Left kidney (tissue), 8 donors: ENCODE measurements at places on chromosomes 12 and 14. TPM values are rescaled to one million over a fixed set of nuclear protein-coding genes. Genes with fewer than 3 reads are reported as not detected.

DNA sequence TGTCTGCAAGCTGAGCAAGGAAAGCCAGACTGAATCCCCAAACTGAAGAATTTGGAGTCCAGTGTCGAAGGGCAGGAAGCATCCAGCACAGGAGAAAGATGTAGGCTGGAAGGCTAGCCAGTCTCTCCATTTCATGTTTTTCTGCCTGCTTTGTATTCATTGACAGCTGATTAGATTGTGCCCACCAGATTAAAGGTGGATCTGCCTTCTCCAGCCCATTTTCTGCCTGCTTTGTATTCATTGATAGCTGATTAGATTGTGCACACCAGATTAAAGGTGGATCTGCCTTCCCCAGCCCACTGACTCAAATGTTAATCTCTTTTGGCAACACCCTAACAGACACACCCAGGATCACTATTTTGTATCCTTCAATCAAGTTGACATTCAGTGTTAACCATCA, 85.3 kb downstream of the PLBD1 start:
- no peak for DNase-seq

- no peak for DNase-seq
Measured at GRCh38 chr14:87999277-87999676, 5.7 kb upstream of the GPR65 start.

DNA sequence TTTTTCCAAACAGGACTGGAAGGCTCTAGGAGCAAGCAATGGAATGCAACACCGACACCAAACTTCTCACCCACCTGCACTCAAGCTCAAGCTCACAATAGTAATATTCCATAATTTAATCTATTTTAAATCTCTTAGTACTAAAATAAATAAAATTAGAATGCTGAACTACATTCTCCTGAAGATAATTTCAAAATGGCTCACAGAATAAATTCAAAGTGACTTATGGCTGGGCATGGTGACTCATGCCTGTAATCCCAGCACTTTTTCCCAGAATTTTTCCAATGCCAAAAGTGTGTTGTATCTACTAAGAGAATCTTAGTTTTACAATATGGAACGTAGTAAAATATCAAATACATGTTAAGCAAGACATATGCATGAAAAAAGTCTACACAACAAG, 31.5 kb downstream of the DUSP16 start:
- DNase-seq: no peak

DNA sequence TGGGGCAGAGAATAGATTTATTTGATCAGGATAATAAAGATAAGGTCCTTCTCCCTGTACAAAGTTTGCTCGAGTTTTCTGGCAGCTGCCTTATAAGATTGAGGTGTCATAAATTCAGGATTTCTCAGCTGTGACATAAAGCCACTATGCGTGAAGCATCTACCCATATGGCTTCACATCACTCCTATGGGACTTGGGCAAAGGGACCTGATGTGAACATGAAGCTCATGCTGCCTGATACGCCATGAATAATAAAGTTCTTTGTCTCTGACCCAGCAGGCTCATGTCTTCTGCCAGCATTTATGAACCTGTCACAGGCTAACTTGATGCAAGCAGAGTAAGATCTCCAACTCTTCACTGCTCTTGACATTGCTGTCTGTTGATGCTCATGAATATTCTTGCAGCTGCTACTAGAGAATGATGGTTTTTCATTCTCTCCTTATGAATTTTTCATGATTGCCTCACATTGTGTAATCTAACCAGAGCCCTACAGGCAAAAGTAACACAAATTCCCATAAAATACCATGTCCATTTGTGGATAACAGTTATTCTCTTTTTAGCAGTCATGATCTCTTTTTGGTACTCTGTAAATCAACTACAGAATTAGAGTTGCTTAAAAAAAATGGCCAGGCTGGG, 49.0 kb upstream of the CPNE8 start:
- DNase-seq: no peak

DNA sequence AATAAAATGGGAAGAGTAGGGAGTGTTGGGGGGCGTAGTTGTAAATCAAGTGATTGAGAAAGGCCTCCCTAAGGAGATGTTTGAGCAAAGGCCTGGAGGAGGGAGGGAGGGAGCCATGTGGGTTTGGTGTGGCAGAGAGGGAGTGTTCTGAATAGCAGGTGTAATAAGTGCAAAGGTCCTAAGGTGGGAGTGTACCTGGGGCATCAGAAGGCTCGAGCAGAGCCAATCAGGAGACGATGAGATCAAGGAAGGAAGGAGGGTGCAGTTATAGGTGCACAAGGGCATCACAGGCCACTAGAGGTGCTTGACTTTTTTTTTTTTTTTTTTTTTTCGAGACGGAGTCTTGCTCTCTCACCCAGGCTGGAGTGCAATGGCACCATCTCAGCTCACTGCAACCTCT, 77.9 kb upstream of the PLXNC1 start:
- DNase-seq: no peak

DNA sequence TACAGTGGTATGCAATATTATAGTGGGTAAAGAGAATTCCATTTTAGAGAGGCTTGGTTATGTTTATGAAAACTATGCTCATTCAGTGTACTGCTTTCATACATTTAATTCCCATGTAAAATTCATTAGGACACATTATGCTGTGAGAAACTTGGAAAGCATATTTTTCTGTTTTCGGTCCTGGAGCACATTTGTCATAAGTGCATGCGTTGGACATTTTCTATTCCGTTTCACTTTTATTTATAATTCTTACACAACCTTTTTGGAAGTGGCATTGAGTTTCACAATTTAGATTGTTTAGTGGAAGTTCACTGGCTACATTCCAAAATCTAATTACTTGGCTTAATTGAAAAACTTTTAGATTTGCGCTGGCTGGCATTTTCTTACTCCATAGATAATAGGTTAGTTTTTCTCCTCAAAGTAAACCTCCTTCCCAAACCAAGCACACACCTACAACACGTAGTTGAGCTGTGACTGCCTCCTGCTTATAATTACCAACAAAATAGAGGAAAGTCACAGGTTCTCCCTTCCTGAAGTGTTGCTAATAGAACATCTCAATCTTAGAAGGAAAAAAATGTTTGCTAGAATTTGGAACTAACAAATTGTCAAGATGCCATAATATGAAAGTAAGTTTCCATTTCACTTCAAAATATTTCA, 938.5 kb downstream of the TRHDE start:
- DNase-seq: no peak

DNA sequence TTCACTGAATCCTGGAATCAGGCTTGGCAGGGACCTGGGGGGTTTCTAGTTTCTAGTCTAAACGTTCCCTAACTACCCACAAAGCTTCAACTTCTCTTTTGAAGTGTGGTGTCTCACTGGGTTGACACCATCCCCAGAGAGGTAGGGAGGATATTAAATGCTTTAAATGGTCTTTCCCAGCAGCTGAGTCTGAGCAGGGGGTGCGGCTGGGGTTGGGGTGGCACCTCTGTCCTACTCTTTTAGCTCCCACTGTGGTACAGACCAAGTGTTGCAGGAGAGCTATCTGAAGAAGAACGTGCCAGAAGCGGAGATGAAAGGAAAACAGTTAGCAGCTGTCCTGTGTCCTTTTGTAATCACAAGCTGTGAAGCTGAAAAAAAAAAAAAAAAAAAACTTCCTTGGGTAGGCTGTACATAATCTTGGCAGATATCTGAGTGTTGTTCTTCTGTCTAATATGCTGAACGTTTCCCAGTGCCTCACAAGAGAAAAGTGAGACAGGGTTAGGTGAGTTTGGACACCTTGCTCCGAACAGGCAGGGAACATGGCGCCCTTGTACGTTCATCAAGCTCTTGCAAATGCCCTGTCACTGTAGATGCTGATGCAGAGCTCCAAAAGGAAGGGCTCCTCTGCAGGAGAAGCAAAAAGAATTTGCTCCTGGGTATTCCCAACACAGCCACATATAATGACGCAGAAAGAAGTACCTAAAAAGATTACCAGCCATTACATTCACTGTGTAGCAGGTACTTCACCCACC, 447.2 kb downstream of the APAF1 start:
- DNase-seq: no peak

GRCh38 chr12:27340971-27341370, 8.3 kb downstream of the BMAL2 start:
- DNase-seq: no peak

Gene MIP
- 0.17 TPM for polyA plus RNA-seq

Gene RNF34
- polyA plus RNA-seq: 52.5 TPM

DNA sequence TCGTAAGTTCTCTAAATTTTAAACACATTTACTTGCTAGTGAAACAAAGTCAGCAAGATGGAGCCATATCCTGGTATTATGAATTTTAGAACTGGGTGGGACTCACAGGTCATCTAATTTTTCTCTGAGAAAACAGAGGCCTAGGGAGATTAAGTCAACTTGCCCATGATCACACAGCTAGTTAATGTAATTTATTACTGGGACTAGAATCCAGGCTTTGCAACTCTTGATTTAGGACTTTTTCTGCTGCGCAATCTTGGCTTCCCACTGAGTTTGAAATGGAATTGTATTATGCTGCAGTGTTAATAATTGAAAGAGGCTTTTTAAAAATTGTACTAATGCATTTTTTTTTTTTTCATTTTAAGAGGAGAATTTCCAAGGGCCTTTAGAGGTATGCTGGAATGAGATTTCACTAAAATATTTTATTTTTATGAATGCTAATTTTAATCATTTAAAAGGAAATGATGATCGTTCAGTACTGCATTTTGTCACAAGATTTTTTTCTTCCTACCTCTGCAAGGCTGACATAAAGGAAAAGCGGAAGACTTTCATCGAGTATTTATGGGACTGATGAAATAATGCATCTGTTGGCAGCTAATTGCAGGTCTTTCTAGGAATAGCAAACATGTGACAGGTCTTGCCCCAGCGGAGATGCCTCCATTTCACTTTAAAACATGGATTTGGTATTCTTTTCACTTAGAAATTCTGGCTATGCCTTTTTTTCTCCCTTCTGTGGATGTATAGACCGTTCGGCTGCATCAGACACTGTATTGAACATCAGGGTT, 9.6 kb downstream of the CRADD start:
- DNase-seq: no peak

GRCh38 chr12:83313322-83313721, 626.6 kb downstream of the TMTC2 start:
- DNase-seq: no peak

- DNase-seq: no peak
Measured at GRCh38 chr12:75783093-75783877, 248.3 kb downstream of the PHLDA1 start.

Gene TMEM119
- polyA plus RNA-seq: 15.0 TPM

Gene KRT6A
- polyA plus RNA-seq: not detected

GRCh38 chr14:100803676-100804075, 22.2 kb upstream of the MEG3 start:
- DNase-seq: no peak

Gene ARHGAP9
- 2.6 TPM for polyA plus RNA-seq

DNA sequence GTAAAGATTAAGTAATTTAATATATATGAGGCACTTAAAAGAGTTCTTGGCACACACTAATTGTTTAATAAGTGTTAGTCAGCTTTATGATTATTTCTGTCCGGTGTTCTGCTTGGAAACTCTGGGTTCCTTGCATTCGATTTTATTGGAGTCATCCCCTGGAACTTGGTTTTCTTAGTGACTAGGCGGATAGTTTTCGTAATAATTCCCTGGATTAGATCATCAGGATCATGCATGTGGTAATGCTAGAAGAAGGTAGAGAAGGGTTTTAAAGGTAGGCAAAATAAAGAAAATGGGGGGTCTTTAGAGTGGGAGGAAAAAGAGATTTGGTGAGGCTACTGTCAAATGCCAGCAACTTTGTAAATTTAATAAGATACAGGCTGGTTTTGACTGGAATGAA, 88.4 kb downstream of the MYF5 start:
- no peak for DNase-seq

Gene DHRS2
- 41.7 TPM for polyA plus RNA-seq

DNA sequence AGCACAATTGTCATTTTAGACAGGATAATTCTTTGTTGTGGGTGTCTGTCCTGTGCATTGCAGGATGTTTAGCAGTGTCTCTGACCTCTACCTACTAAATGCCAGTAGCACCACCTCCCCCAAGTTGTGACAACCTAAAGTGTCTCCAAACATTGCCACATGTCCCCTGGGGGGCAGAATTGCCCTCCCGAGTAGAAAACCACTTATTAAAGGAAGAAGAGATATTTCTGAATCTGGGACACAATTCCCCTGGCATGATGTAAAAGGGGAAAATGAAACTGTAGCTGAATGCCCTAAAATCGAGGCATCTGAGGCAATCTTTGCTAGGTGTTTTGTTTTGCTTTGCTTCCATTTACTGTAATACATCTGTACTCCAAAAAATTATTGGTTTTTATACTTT, 116.8 kb upstream of the NAP1L1 start:
- DNase-seq: no peak

DNA sequence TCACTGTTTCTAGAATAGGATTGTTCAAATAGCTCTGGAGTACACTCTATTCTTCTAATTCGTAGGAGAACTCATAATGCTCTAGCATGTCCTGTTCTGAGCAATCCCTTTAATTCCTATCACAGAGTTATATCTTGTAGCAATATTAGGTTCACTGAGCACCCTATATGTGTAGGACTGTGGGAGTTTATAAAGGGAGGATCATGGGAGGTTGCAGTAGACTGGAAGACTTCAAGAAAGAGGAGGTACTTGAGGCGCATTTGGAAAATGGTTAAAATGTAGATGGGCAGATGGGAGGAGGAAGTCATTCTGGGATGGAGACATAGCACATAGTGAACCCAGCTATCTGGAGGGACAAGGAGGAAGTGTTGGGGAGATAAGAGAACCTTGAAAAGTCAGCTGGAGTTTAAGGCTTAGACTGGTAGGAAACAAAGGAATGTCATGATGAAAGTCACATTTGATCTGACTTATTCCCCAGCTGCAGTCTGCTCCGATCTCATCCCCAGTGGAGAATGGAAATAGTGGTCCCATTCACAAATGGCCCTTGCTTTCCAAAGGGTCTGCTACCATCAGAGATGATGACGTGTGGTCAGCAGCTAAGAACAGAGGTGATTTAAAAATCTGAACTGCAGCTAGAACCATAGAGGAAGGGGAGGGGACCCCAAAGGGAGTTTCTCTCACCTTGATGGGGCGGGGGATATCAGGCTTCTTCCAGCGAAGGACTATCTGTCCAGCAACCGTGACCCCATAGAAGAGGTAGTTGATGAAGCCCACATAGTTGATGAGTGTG, 10.1 kb upstream of the CEBPE start:
- no peak for DNase-seq

DNA sequence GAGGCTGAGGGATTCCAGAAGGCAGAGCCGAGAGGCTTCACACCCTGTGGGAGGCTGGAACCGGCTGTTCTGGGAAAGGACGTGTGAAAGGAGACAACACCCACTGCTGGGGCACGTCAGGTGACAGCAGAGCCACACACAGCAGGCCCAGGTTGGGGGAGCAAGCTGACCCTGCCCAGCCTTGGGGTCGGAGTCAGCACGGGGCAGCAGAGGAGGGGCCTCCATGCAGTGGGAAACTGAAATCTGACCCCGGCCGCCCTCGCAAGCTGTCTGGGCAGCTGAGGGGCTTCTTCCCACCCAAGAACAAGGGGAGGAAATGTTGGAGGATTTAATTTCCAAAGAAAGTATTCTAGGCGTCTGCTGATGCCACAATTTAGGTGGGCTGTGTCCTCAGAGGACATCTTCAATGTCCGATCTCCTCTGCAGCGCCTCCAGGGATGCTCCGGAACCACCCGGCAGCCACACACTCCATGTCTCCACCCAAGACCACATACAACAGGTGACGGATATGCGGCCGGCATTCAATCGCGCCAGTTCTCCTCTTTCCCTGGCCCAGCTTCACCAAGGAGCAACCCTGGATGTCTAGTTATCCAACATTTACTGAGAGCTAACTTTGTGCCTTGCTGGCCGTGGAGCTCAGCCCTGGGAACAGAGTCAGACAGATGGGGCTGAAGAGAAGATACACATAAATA, 30.7 kb downstream of the SNRNP35 start:
- DNase-seq: peak; percentile 60

GRCh38 chr14:73771848-73772638, 57.9 kb upstream of the PNMA1 start:
- no peak for DNase-seq
